ENCODE measurements at places on chromosomes 11 and 22.

- DNase-seq = no peak
Measured at GRCh38 chr22:20434264-20434751, 3.3 kb downstream of the SCARF2 start.

DNA sequence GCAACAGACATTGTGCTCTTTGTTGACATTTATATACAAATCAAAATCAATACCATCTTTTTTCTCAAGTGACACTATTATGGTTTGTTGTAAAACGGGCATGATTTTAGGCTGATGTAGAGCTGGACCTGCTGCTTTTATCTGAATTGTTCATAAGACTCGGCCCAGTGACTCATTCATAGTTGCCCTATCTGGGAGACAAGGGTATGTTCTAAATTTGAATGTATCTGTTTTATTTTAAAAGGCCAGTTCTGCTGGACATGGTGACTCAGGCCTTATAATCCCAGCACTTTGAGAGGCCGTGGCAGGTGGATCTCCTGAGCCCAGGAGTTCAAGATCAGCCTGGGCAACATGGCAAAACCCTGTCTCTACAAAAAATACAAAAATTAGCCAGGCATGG lies 39.3 kb downstream of the CEP295 start:
- DNase-seq = no peak

DNA sequence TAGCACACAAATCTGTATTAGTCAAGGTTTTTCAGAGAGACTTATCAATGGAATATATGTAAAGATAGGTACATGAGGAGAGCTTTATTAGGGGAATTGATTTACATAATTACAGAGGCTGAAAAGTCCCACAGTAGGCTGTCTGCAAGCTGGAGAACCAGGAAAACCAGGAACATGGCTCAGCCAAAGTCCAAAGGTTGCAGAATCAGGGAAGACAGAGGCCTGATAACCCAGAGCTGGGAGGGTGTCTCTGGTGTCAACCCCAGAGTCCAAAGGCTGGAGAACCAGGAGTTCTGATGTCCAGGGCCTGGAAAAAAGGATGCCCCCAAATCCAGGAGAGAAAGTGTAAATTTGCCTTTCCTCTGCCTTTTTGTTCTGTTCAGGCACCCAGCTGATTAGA lies 16.3 kb upstream of the OR5F1 start:
- DNase-seq = no peak

DNA sequence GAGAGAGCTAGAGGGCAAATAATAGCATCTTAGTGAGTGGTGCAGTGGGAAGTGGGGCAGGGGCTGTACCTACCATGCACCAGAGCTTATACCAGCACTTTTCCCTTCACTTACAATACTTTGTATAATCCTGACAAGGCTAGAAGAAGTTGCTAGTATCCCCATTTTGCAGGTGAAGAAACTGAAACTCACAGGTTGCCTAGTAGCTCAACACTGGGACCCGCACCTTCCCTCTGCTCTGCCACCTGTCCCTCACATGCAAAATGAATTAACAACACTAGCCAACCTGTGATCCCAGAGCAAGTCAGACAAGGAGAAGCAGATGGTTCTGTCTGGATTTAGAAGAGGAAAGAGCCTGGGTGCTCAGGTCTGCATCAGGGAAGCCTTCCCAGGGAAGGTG lies 510.4 kb downstream of the BUD13 start:
- DNase-seq = no peak

DNA sequence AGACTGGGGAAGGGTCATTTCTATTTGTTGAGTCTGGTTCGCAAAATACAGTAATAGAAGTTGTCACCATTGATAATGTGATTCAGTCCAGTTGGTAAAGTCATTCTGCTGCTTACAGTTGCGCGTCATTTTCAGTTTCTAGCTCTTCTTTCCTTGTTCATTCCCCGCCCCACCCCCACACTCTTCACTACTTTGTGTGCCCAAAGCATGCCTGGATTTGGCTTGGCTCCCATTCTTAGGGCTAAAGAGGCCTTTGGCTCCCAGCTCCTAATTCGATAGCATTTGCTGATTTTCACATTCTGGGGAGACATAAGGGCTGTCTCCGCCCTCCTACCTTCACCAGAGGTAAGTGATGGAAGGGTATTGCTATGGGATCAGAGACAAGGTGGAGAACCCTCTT lies 43.0 kb downstream of the CECR2 start:
- DNase-seq = no peak

DNA sequence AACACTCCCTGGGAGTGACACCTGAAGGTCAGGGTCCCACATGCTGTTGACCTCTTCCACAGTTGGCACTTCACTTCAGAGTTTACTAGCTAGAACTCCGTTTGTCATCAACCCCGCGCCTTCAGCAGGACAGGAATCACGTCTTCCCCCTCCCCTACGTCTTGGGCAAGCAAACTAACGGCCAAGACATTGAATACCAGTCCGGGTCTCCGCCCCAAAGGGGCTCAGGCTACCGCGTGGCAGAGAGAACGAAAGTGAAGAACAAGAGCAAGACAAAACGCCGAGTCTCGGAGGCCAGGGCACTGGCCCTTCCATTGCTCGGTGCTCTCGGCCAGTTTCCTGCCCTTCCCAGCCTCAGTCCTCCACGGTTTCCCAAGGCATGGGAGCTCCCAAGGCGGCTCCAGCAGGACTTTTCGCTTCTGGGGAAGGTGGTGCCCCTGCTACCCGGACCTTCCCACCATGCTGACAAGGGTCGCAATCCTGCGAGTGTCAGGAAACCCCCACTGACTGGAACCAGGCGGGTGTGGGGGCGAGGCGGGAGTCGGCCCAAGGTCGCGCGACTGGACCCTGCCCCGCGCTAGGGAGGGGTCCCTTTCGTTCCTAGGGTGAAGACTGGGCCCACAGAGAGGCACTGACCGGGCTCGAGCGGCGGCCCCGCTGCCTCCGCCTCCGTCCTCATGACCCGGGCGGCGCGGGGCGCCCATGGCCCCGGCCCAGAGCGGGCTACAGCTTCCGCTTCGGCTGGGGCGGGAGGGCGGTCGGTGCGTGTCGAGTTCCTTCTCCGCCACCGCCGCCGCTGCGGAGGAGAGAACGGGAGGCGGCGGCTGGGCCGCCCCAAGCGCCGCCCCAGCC lies at the start of gene GUCD1:
Gene GUCD1, minus strand, starts transcription at position 826 of the 852 bp plus-strand sequence. Its CDS starts 147 bp downstream, at position 679.
- DNase-seq = peak; percentile 23

DNA sequence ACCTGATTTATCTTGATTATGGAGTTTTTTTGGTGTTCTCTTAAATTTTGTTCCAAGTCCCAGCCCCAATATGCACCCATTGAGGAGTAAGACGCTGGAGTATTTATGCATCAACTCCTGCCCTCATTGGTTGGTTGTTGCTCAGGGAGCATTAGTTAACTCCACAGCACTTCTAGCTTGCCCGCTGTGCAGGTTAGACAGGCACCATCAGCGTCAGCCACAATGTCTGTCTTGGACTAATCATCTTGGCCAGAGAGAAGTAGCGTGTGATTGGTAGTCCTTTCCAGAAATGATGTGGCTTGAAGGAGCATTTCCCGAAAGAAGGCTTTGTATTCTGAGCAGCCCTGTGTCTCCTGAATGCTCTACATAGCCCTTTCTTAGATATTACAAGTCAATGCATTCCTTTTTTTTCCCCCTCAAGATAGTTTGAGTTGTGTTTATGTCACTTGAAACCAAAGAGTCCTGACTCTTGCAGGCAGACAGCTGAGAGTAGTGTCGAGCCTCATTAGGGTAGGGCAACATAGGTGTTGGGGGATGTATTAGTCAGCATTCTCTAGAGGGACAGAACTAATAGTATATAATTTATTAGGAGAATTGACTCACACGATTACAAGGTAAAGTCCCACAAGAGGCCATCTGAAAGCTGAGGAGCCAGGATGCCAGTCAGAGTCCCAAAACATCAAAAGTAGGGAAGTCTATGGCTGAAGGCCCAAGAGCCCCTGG lies 94.6 kb upstream of the RCN1 start:
- no peak for DNase-seq

DNA sequence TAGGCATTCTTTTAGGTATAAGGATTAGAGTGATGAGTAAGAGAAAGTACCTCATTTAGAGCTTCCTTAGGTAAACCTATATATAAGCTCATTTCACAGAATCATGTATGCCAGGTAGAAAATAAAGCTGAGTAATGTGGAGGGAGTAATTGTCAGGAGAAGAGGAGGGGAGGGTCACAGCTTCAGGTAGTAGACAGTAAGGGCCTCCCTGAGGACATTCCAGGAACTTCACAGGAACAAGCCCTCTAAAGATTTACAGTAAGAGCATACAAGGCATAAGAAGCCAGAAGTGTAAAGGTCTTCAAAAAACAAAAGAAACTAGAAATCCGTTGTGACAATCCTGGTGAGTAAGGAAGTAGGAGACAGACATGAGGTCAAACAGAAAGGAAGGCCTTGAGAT lies 57.6 kb downstream of the USP47 start:
- DNase-seq = no peak

DNA sequence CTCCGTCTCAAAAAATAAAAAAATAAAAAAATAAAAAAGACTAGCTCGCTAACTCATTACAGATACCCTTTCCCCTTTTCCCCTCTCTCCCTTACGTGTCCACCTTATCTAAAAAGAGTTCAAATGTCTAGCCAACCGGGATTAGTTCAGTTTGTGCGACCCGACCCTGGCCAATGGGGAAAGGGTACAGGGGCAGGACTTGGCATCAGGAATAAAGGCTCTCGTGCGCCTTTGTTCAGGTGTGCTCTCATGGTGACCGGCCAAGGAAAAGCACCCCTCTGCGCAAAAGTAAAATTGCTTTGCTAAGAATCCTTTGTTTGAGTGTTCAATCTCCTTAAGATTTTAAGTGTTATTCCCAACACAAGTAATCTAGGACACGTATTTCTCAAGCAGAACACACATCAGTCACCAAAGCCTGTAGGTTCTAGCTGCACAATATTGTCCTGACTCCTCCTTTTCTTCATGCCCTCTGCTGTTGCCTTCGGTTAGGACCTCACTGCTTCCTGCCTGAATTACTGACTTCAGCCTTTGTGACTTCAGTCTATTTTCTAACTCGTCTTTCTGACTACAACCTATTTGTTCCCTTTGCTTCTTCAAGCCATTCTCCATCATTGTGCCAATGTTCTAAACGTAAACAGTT lies 20.7 kb upstream of the CECR2 start:
- no peak for DNase-seq

- DNase-seq = no peak
Measured at GRCh38 chr11:118735203-118735602, 55.8 kb upstream of the TREH start.

GRCh38 chr11:74713686-74714085 lies 17.5 kb downstream of the CHRDL2 start:
- no peak for DNase-seq

- no peak for DNase-seq
Measured at GRCh38 chr11:126804363-126804762, 196.2 kb downstream of the KIRREL3 start.

GRCh38 chr11:7971846-7972245 lies 6.6 kb upstream of the NLRP10 start:
- DNase-seq = no peak

- DNase-seq = no peak
Measured at GRCh38 chr22:20315337-20316216, 4.3 kb downstream of the DGCR6L start.

GRCh38 chr11:64230171-64230984 lies at the start of gene DNAJC4:
Gene DNAJC4, plus strand, starts transcription at chr11:64230548. Its CDS starts 307 bp downstream, at chr11:64230855.
- peak; percentile 90 for DNase-seq

GRCh38 chr22:50002791-50003190 lies 9.8 kb downstream of the IL17REL start:
- no peak for DNase-seq

DNA sequence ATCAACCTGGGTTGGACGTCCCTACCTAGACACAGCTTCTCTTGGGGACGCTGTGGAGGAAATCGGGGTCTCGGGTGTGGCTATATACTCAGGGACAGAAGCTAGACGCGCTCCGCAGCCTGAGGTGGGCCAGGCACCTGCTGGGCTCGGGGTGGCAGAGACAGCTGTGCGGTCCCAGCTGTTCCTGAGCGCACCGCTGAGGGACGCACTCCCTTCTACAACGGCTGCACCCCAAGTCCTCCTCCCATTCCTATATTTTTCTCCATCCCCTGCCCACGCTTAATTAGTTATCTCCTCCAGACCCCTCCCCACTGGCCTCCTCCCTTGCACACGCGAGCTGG lies 188 bp upstream of the MTNR1B start:
- DNase-seq = no peak

DNA sequence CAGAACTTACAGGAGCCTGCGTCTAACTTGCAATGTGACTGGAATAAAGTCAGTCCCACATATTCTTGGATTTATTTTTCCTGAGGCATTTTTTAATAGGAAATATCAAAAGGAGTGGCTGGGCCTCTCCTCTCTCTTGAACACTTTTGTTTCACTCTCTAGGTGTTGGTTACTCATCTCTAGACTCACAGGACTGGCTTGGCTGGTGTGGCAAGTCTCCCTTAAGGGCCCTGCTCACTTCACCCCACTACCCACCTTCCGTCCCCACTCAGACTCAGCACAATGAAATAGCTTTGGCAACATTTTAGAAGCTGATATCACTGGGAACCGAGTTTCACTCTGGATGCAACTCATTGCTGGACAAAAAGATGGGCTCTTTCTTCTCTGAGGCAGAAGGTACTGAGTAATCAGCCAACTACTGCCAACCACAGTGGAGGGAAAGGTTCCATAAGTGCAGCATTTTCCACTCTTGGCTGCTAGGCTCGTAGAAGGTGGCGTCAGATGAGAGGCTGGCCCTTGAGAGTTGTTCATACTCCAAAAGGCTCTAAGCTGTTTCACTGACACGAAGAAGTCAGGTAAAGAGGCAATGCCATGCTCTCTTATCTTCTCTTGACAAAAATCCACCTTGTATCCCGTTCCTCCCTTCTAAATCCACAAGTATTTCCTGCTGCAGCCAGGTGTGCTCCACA lies 390.6 kb downstream of the SOX6 start:
- no peak for DNase-seq

- no peak for DNase-seq
Measured at GRCh38 chr11:61963016-61963281, 4.5 kb downstream of the FTH1 start.

DNA sequence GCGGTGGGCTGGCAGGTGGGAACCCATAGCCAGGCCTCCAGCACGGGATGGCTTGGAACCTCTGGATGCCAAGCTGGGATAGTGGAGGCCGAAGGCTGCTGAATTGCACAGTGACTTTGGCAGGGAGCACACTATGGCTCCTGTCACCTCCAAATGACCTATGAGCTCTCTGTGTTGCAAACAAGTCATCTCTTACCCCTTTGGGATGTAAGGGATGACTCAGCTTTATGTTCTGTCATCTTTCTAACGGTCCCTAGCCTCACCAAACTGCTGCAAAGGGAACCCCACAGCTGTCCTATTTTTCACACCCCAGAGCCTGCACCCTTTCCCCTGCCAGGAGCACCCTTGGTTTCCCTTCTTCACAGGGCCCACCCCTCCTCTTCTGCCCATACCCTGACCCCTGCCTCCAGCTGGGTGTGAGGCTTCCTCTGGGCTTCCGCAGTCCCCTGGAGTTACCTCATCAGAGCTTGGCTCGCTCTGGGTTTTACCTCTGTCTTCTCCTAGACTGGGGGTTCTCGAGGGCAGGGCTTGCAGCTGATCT lies 2.7 kb upstream of the SCUBE1 start:
- DNase-seq = no peak

Measured in stimulated activated naive B cell treated with anti-CD40 and anti-IgM and Interleukin-4, amounts not matched to agents 10 μg/mL and 1 μg/mL and 100 μg/mL, for 72 hours (primary cell).